ENCODE measurements at places on chromosomes 2 and 18.

DNA sequence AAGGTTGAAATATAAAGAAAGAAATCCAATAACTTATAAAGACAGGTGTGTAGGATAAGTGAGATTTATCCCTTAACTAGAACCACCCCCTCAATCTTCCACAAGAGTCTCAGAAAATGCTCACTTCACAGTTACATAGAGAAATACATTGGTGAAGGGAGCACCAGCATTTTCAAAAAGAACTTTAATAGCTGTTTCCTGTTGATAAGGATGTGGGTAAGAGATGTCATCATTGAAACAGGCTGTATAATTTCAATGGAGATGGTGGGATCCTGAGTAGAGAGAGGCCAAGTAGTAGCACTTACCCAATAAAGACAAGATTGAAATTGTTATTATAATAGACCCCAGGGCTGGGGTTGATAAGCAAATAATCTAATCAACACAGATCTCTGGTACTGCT lies 162.2 kb upstream of the TACR1 start:
- DNase-seq, result no peak

DNA sequence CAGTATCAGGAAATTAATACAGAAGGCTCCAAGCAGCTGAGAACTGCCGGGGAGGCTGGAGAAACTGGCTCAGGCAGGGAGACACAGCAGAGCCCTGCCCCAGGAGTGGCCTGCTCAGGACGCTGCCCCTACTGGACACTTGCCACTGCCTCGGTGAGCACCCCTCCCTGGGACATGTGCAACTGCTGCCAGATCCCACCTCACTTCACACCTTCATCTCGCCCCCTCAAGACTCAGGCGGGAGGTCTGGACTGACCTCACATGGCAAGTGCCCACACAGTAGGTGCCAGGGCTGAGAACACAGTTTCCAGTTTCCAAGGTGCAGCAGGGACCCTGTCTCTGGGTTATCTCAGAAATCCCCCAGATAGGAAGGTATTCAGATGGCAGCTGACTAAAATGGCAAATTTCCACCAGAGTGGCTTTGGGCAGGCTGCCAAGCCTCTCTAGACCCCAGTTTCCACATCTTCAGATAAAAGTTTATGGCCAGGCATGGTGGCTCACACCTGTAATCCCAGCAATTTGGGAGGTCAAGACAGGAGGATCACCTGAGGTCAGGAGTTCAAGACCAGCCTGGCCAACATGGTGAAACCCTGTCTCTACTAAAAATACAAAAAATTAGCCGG lies 33.7 kb upstream of the LBH start:
- no peak for DNase-seq

DNA sequence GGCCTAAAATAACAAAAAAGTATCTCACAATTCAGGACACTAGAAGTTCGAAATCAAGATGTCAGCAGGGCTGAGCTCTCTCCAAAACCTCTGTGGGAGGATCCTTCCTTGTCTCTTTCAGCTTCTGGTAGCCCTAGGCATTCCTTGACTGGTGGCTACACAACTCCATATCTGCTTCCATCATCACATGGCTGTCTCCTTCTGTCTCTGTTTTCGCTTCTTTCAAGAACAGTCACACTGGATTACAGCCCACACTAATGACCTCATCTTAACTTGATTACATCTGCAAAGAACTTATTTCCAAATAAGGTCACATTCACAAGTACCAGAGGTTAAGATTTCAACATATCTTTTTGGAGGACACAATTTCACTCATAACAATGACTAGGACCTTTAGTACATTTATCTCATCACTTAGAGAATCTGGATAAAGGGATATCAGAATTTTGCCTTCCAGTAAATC lies 275.2 kb downstream of the IRS1 start:
- no peak for DNase-seq

DNA sequence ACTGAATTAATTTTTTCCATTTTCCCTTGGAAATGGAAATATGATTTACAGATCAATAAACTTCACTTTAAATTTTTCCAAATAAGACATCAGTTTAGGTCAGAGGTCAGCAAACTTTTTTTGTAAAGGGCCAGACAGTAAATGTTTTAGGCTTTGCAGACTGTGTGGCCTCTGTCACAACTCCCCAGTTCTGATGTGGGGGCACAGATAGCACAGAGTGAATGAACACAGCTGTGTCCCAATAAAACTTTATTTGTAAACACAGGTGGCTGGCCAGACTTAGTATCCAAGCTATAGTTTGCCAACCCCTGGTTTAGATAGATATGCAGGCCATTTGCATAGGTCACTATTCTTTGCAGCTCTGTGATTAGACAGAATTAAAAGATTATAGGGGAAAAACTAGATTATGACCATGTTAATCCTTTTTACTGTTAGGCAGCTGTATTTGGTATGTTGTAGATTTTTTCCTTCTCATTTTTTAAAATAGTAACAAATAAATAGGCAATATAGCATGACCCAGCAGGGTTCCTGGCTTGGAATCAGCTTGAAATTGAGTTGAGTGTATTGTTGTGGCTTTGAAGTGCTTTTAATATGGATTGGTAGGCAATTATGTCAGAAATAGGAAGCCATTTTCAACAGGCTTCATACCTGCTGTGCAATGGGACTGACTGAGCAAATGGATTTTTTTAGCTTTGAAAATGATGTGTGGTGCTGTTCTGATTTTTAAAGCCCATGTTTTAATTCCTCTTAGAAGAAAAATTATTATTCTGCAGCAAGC lies 59.7 kb downstream of the WDSUB1 start:
- no peak for DNase-seq

- DNase-seq, result no peak
These were observed 28.4 kb downstream of the AFF3 start for GRCh38 chr2:100113990-100114433.

GRCh38 chr2:128505150-128505490 lies 186.5 kb upstream of the HS6ST1 start:
- DNase-seq, result no peak

DNA sequence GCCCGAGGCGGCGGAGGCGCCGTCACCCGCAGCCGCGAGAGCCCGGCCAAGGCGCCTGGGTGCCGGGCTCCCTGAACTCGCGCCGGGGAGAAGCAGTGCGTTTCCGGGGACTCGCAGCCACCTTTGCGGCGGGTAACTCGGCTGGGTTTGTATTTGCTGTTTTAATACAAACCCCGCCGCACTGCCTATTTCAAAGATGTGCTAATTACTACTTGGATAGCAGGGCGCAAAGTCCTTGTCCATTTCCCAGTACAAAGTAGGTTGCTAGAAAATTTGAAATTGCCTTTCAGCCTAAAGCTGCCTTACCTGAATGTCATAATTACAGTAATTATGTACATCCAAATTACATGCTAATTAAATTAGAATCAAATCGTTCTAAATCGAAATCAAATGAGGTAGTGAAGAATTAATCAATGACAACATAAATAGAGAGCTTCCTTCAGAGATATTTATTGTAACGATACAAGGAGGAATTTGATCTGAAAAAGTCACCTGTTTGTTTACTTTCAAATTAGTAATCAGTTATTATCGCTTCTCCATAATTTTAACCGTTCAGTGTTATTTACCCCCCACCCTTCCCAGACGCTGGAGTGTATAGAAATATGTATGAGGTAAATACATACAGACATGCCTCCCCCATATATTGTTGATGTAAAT lies 8.1 kb downstream of the SP9 start:
- no peak for DNase-seq

- no peak for DNase-seq
These were observed at the start of gene CERKL for GRCh38 chr2:181656450-181657291. TSS of gene CERKL (minus strand) at chr2:181657105. CDS start at chr2:181657006, 99 bp downstream.

Measured in activated T-cell treated with anti-CD3 and anti-CD28 coated beads for 48 hours (primary cell).